ENCODE measurements at places on chromosomes 2 and 18. TPM values are rescaled to one million over a fixed set of nuclear protein-coding genes. Genes with fewer than 3 reads are reported as not detected.

Gene RND3
- total RNA-seq: 62.3 TPM

Gene FLACC1
- total RNA-seq: 0.56 TPM

Gene TIMM21
- total RNA-seq: 23.2 TPM

Gene EML6
- total RNA-seq: 5.2 TPM

Gene FSHR
- not detected for total RNA-seq

GRCh38 chr18:63980027-63980426 is 10.1 kb downstream of the SERPINB8 start:
- no peak for ATAC-seq

DNA sequence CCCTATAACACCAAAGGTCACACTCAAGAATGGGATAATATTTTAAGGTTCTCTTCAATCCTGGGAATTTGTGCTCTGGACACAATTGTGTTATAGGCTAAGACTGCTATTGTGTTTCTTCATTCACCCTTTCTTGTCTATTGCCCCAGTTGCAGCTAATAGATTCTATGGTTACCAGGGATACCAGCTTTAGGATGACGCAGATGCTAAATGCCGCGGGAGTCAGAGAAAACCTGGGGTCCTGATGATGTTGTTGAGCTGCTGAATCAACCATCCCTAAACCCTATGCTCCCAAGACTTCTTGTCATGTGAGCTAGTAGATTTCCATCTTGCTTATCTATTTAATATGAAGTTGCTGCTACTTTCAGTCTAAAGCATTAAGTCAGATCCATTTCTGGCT is 5.4 kb downstream of the CRYGD start:
- ATAC-seq: no peak

DNA sequence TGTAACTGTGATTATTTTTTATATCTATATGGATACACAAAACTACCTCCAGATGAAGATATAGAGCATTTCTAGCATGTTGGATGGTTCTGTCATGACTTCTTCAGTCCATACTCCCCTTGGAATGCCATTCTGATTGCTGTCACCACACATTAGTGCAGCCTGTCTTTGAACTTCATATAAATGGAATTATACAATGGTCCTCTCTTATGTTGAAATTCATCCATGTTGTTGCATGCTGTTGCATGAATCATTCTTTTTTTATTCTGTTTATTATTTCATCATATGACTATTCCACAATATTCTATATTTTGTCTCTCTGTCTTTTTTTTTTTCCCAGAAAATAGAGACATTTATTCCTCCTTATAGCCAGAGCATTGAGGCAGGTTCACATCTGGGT is 74.1 kb downstream of the OSBPL6 start:
- ATAC-seq: peak; percentile 52

GRCh38 chr2:205682971-205683501 is 735 bp downstream of the NRP2 start:
- ATAC-seq: no peak

GRCh38 chr2:211516537-211516936 is 960.1 kb downstream of the CPS1 start:
- no peak for ATAC-seq

- no peak for ATAC-seq
Observed at GRCh38 chr2:75562513-75562864, 1.8 kb upstream of the EVA1A start.

Data from esophagus mucosa (tissue), 1 donor.